LNCaP clone FGC (cell line): ENCODE measurements at places on chromosomes 1 and 21.

DNA sequence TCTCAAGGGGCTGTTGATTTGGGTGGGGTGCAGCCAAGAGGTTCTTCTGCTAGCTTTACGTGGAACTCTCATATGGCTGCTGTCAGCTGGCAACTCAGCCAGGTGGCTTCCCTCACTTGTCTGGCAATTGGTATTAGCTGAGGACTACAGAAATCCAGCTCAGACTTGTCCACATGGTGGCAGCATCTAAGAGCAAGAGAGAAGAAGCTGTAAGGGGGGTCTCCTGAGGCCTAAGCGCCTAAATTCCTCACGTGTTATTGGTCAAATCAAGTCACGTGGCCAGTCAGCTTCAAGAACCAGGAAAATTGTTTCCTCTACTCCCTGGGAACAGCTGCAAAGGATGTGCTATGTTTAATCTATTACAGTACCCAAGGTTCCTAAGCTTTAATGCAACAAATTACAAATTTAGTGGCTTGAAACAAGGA lies 4.2 kb upstream of the DYRK3 start:
- peak; percentile 25 for DNase-seq

GRCh38 chr1:224430511-224431113 lies 4.0 kb downstream of the WDR26 start:
- no peak for DNase-seq

DNA sequence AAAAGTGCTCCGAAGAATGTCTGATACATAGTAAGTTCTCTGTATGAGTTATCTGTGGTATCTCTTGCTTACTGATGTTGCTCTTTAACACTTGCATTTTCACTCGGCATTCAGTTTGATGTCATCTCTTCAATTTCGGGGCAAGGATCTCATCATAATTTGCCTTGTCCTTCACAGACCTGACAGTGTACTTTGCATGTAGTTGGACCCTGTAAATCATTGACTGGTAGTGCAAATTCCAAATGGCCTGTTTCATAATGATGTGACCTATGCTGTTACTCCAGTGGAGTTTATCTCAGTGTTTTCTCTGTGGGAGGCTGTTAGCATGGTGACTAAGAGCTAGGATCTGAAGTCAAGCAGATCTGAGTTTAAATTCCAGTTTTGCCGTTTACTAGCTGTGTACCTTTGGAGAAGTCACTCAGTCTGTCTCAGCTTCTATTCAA lies 34.2 kb upstream of the ABCD3 start:
- no peak for DNase-seq

- DNase-seq, result no peak
Observed at GRCh38 chr1:52571783-52572182, 18.9 kb upstream of the TUT4 start.
